ENCODE measurements at places on chromosomes 4 and X.

- no peak for DNase-seq
Measured at GRCh38 chrX:15749642-15750610, 11.9 kb downstream of the CA5B start.

DNA sequence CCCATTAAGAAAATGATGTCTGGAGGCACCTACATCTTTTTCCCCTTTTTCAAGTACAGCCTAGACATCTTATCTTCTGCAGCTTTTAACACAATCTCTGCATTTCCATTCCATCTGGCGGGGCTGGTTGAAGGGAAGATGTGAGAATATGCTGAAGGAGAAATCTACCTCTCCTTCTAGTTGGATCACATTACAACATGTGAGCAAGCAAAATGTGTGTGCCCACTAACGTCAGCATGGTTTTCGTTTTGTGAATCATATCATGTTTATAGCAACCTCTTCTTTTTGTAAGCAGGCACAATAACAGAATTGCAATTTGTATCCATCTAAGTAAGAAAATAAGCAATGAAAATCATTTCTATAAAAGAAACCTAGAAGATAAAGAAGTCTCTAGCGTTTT, 28.9 kb upstream of the MID1 start:
- DNase-seq, result no peak

GRCh38 chr4:65234061-65234460, 436.2 kb downstream of the EPHA5 start:
- no peak for DNase-seq

GRCh38 chrX:154437971-154438893, 1.3 kb downstream of the GDI1 start:
- no peak for DNase-seq

All from ACHN (cell line).